ENCODE measurements at places on chromosomes 1 and 21.

DNA sequence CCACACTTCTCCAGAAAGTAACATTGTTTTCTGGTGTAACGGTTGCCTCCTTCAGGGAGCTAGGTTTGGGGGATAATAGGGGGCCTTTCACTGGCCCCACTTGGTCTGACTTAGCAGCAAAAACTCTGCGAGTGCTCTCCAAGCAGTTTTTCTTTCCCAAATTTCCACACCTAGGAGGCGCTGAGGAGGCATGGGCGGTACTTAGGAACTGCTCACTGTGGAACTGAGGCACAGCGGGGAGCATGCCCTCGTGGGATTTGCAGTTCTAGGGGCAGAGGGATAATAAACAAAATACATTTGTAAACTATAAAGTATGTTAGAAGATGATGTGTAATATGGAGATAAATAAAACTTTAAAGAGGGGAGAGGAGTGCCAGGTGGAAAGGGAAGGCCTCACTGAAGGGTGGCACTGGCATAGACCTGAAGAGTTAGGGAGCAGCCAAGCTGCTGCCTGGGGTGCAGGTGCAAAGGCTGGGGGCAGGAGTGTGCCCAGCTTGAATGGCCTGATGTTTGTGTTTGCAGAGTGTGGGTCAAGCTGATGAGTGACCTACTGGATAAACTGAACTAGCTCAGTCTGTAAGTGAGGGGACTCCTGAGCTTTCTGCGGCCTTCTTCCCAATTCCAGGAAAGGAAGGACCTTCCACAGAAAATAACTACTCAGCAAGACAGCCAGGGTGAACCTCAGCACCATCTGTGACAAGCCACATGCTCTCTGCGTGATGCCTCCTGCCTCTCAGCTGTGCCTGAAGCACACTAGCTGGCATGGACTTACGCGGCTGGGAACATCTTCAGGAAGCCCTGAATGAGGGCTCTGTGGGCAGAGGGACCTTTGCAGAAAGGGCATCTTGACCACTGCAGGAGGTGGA, 1.9 kb downstream of the EPHX1 start:
- no peak for DNase-seq

DNA sequence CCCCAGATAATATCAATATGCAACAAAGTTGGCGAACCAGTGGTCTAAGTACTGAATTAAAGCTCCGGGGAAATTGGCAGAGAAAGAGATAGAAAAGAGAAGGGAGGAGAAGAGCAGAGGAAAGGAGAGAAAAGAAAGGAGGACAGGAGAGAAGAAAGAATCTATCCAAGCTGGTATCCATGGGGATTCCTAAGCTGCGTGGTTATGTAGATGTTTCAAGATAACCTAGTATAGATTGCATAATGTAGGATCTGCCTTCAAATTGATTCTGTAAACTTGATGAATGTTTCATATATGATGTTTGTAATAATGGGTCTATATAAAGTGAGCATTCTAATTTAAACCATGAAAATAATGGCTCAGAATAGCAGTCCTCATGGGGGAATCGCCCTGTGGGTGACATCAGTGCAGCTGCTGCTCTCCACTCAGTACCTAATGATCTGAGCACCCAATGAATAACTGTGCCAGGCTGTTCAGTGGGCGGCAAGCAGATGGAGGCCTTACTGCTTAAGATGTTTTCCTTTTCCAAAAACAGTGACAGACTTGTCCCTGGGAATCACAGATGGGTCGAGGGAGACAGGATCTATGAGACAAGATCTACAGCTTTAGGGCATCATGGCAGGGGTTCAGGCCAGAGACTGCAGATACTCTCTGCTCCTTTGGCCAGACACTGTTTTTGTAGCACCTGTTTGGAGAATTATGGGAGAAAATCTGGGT, 78.0 kb downstream of the LAMC2 start:
- DNase-seq, result no peak

GRCh38 chr1:172393354-172393753, 27.1 kb upstream of the C1orf105 start:
- DNase-seq, result no peak

GRCh38 chr1:175865041-175865766, 121.8 kb upstream of the TNR start:
- no peak for DNase-seq

DNA sequence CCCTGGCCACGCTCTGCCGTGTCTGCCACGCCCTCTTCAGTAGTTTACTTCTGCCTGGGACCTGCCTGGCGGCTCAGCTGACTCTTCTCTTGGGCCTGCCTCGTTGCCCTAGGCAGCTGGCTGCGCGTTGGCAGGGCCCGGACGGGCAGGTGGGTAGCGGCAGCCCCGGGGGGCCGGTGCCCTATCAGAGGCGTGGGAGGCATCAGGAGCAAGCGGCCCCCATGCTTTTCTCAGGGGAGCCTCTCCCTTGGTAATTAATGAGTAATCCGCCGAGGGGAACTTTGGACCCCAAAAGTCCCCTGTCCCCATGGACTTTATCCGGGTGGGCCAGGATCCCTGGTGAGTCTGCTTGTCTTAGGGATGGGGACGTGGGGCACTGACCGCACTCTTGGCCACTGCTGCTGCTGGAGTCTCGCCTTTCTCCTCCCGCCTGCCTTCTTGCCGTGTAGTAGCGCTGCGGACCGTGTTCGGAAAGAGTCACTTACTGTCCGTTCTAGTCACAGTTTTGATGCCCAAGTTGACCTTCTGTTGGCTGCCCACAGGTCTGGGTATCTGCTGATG, 22.7 kb downstream of the SKI start:
- no peak for DNase-seq

- peak; percentile 44 for DNase-seq
Measured at GRCh38 chr1:19439464-19440171, 45.7 kb downstream of the CAPZB start.

DNA sequence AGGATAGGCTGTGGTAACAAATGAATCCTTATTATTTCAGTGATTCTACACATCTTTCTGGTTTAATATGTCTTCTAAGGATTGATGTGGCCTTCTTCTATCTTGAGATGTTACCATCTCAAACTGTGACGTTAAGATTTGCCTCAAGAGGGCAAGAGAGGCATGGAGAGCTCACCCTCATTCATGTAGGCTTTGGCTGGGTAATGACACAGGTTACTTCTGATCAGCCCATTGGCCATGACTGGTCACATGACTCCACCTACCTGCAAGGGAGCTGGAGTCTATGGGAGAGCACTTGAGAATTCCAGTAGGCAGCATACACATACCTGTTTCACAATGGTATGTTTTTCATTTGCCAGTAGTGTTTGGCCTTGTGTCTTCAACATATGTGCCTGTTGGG, 30.0 kb downstream of the CACHD1 start:
- DNase-seq, result no peak

- DNase-seq, result no peak
Measured at GRCh38 chr1:117556341-117556740, 49.5 kb upstream of the TENT5C start.

DNA sequence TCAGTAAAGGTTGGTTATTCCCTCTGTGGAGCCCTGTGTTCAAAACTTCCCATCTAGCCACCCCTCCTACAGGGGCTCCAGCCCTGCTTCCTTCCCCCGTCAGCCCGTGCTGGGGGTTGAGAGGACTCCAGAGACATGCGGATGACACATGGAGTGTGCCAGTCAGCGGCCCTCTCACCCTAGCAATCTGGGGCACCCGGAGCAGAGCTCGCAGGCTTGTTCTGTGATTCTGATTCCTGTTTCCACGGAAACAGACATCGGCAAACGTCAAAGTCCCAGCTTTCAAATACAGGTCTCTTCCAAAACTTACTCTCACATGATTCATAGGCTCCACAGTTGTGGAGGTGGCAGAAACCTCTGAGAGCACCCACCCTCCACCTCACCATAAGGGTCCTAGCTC, 9.8 kb upstream of the SSBP3 start:
- no peak for DNase-seq

GRCh38 chr1:68217060-68217554, 15.2 kb downstream of the WLS start:
- DNase-seq, result no peak

GRCh38 chr1:41572224-41572623, 87.7 kb upstream of the EDN2 start:
- DNase-seq, result no peak

DNA sequence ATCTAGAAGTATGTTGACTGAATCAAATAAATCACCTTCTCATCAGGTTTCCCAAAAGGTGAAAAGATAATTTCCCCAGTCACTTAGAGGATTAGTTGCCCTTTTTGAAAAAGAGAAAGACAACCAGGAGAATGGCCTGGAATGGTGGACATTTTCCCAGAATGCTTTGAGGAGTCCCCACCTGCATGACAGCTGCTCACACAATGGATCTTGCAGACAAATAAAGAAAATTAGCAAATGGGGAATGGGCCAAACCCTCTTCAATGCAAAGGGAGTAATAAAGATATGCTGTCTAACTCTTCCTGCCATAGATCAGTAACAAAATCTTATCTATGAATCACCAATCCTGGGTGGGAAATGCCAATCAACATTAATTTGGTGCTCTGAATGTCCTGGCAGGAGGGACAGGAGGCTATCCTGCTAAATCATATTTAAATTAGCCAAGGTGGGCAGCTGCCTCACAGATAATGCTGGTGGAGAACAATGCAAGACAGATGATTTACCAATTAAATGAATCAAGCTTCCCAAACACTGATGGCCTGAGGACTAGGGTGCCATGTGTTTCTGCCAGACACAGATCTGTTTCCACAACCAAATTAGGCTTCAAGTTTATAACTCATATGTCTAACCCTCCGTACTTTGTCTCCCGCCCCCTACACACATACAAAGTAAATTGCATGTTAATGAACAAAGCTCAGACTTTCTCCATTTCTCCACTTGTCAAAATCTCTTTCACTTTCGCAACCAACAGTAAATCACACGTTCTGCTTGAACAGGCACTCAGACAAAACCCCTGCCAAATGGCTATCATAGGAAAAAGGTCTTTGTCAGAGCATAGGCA, 488.0 kb upstream of the PLXNA2 start:
- no peak for DNase-seq

- DNase-seq, result no peak
Measured at GRCh38 chr1:171800342-171800741, 18.9 kb downstream of the METTL13 start.

DNA sequence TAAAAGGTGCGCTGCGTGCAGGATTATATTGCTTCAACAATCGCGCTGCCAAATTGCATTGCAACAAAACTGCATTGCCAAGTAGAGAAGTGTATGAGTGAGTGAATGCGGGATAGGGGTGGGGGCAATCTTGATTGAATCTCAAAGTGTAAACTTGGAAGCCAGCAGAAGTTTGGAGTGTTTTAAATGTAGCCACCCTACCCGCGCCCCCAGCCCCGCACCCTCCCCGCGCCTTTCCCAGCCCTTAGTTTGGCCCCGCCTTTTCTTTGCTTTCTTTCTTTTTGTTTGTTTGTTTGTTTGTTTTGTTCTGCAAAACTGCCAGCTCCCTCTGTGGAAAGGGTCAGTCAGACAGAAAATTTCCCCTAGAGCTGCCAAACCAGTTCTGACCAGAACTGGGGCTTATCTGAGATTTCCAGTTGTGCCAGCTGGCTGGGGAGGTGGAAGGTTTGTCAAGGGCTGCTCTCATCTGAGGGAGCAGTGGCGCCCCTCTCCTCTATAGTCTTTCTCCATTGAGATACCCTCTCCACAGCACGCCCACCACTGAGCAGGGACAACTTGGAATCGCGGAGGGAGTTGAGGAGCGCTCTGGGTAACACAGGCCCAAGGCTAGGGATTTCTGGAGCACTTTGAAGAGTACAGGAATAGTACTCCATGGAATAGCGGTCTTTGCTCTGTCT, 666 bp upstream of the BEND5 start:
- DNase-seq, result no peak

- no peak for DNase-seq
Measured at GRCh38 chr1:201625226-201625761, 86.4 kb downstream of the NAV1 start.

GRCh38 chr1:90504509-90504908, 212.6 kb downstream of the BARHL2 start:
- DNase-seq, result no peak

GRCh38 chr1:25657883-25658760, 41.5 kb downstream of the MAN1C1 start:
- no peak for DNase-seq

DNA sequence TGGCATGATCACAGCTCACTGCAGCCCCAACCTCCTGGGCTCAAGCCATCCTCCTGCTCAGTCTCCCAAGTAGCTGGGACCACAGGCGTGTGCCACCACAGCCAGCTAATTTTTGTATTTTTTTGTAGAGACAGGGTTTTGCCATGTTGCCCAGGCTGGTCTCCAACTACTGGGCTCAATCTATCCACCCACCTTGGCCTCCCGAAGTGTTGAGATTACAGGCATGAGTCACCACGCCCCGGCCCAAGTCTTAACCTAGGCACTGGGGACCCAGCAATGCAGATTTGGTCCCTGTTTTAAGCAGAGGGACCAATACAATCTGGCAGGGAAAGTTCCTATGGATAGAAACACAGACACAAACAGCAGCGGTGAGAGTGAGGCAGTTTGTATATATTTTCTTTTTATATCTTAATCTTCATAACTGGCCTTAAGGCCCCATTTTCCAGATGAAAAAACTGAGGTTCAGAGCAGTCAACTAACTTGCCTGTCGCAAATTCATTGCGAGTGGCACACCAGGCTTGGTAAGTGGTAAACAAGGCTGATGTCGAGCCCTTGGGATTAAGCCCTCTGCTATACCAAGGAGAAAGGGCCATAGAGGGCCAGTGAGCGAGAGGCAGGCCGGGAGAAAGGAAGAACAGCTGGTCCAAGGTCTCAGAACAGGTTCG, 77.8 kb upstream of the TINAGL1 start:
- DNase-seq, result no peak

- DNase-seq, result no peak
Measured at GRCh38 chr1:169874229-169874628, 19.5 kb downstream of the SCYL3 start.

DNA sequence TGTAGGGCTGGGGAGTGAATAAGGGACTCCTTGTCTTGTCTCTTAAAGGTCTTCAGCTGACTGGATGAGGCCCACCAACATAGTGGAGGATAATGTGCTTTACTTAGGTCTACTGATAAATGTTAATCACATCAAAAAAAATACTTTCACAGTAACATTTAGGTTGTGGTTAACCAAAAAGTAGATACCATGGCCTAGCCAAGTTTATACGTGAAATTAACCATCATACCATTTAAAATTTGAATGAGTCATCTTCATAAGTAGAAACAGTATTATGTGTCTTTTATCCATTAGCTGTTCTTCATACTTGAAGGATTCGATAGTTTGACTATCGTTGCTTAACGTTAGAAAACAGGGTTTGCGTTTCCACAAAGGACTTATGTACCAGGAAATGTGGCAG, 80.9 kb downstream of the MTR start:
- DNase-seq, result no peak

- no peak for DNase-seq
Measured at GRCh38 chr1:205532996-205533735, 28.7 kb downstream of the CDK18 start.

All from activated naive CD4-positive, alpha-beta T cell (primary cell).